ENCODE measurements at places on chromosomes 11 and 22. TPM values are rescaled to one million over a fixed set of nuclear protein-coding genes. Genes with fewer than 3 reads are reported as not detected.

The ROBO4 gene
- 0.80 TPM for total RNA-seq

The NXPE1 gene
- total RNA-seq = not detected

The MLC1 gene
- total RNA-seq = 0.08 TPM

The CTSW gene
- total RNA-seq = not detected
